Activated CD8-positive, alpha-beta memory T cell treated with anti-CD3 and anti-CD28 coated beads for 4 hours (primary cell): ENCODE measurements at places on chromosomes 6 and 20.

GRCh38 chr6:41504466-41505121, 41.6 kb upstream of the FOXP4 start:
- no peak for DNase-seq

GRCh38 chr6:83114164-83114563, 46.7 kb downstream of the DOP1A start:
- no peak for DNase-seq

GRCh38 chr6:136734977-136735376, 57.3 kb downstream of the MAP3K5 start:
- no peak for DNase-seq

- no peak for DNase-seq
Measured at GRCh38 chr6:140932909-140933308, 1199.8 kb upstream of the GJE1 start.

DNA sequence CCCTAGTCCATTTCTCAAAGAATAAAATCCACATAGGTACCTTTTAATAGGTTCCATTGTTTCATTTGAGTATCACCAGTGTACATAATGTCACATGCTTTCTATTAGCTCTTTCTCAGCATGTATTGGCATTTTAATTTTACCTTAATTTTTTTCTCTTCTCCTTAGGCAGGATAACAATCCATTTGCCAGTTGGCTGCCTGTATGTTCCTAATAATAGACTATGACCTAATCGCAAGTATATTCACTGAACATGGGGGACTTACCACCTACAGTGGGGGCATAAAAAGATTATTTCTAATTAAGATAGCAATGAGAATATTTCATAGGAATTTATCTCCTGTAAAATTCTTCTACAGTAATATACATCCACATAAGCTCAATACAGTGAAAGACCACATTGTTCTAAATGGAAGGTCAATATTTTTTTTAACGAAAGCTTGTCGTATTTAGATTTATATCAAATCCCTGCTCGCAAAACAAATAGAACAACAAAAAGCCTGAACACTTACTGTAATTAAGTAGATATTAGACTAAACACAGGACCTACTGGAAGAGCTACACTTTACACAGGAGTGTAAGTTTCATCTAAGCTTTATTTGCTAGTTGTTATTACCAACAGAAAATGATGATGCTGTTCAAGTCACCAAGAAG, 76.4 kb downstream of the OGFRL1 start:
- DNase-seq, result no peak

- DNase-seq, result no peak
Measured at GRCh38 chr6:1607516-1608221, 2.0 kb upstream of the FOXC1 start.

DNA sequence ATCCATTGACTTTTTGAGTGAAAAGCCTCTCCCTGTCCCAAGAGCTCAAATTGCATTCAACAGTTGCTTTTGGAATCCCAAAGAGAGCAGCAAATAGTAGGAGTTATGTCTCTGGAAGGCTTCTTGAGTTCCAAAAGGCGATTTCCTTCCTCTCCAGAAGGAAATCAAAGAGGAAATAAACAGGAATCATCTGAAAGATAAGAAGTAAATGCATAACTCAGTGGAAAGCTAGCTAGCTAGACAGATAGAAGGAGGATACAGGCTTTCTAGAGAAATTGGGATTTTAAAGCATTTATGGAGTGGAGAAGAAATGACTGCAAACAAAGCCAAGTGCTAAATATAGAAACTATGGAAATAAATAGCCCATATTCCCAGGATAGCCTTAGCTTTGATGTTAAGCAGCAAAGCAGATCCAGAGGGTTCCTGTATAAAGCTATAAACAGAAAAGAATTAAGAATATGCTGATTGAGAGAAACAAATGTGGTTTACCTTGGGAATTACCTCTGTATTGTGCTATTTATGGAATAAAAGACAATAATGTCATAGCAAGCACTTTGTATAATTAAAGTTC, 214.7 kb downstream of the PLCB1 start:
- no peak for DNase-seq

GRCh38 chr6:156782691-156783320, 5.6 kb downstream of the ARID1B start:
- DNase-seq, result no peak

DNA sequence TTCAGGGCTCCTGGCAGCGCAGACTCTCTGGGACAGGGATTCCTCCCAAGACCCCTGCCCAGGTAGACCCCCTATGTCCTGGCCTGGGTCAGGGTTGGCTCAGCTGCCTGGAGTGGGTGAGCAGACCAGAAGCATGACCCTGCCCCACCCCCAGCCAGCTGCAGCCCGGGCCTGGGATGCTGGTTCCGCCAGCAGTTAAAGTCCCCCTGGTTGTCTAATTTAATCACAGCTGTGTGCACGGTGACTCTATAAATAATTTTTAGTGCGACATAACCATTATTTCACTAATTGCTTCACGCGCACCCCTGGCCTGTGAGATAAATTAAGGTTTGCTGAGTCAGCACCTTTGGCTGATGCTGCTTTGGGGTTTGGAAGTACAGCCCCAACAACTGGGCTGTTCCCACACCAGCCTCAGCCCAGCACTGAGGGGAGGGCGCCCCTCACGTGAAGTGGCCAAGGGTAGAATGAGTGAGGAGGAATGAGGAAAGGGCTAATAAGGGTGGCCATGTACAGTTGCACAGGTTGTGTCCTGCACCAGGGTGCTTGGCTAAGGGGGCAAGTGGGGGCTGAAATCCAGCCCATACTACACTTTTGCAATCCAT, 26.1 kb upstream of the CDH22 start:
- no peak for DNase-seq

GRCh38 chr6:142367061-142367460, 65.3 kb downstream of the ADGRG6 start:
- DNase-seq, result no peak

DNA sequence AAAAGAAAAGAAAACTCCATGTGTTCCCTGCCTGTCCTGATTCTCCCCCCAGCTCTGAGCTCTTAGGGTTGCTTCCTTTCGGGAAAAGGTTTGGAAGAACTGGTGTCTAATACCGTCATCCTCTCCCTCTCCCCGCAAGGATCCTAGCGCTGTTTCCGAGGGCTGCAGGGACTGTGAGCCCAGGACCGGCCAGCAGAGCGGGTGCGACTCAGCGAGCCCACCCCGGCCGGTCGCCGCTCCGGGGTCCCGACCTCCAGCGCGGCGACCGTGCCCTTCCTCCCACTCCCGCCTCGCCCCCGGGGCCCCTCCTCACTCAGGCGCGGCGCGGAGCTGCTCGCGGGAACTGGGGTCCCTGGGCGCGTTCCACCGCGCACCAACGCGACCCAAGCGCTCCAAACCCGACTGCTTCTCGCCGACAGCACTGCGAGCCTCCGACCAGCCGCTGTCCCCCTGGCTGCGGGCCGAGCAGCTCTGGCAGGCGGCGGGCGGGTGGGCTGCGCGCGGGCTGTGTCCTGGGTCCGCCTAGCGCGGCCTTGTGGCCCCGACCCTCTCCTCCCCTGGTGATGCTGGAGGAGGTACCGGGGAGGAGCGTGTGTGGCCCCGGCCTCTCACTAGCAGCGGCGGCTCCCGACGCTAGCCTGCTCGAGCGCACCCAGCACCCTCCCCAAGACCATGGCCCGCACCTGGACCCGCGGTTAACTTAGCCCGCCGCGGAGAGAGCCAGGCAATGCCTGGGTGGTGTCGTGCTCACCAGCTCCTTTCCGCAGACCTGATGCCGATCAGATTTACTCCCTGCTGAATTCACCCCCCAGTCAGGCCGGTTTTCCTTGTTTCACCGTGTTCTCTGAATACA, at the start of gene PLA2G7:
PLA2G7 (minus strand) TSS at position 509 of the 853 bp plus-strand sequence. CDS start 12,484 bp downstream, outside the sequence.
- DNase-seq, result no peak

DNA sequence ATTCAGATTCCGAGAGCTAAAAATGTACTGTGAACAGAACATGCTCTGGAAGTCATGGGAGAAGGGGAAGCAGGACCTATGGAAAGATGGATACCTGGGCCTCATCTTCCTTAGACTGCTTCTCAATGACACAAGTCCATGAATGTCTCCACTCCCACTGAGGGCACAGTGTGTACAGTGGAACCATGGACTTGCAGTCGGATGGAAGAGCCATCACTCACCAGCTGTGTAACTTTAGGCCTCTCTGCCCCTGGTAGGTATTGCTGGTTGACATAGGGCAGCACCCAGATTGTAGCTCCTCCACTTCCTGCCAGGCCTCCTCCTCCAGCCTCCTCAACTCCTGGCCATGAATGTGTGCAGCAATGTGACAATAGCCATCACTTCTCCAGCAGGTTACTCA, 52.5 kb downstream of the MAFB start:
- DNase-seq, result no peak

- no peak for DNase-seq
Measured at GRCh38 chr20:49361862-49362660, 84.2 kb upstream of the ZNFX1 start.

DNA sequence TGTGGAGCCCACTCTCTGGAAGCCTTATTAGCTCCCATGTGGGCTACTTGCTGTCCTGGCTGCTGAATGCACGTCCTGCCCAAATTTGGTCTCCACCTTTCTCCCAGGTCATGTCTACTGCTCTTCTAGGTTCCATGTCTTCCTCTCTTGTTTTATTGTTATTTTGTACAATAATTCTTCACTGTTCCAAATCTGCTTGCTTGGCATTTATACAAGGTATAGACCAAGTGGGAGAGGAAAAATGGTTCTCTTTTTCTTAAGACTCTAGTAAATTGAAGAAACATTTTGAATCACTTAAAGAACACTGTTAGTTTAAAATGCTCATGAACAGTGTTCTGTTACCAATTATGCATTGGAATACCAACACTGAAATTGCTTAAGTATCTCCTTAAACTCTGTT, 81.6 kb upstream of the SCP2D1 start:
- DNase-seq, result no peak

DNA sequence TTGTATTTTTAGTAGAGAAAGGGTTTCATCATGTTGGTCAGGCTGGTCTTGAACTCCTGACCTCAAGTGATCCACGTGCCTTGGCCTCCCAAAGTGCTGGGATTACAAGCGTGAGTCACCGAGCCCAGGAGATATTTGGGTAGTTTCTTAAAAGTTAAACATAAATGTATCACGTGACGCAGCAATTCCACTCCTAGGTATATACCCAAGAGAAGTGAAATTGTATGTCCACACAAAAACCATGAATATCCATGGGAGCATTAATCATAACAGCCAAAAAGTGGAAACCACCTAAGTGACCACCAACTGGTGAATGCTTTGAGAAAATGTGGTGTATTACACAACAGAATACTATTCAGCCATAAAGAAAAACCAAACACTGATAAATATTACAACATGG, 164.8 kb downstream of the MRPL14 start:
- DNase-seq, result no peak

DNA sequence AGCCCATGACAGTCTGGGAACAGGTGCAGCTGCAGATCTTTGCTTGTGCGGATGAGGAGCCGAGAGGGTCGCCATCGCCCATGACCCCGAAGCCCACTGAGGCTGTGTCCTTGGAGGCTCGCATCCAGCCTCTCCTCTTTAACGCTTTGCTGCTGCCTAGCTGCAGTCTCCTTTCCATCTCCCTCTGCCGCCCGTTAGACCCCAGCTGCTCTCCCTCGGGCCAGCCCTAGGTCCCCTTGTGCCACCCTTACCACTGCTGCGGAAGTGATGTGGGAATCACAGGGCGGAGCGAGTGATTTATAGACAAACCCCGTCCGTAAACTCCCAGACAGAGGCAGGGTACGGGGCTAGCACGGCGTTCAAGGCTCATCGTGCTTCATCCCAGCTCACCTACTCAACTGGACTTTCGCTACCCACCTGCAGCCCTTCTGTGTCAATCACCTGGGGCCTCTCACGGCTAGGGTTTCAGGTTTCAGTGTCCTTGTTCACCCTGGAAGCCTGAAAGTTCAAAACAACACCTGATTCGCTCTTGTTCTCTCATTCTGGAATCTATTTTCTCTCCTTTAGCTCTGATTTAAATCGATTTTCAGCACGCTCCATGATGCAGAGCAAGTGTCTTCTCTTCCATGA, 76.1 kb downstream of the PAX1 start:
- no peak for DNase-seq

GRCh38 chr20:3068075-3068474, 3.3 kb upstream of the OXT start:
- DNase-seq, result no peak

DNA sequence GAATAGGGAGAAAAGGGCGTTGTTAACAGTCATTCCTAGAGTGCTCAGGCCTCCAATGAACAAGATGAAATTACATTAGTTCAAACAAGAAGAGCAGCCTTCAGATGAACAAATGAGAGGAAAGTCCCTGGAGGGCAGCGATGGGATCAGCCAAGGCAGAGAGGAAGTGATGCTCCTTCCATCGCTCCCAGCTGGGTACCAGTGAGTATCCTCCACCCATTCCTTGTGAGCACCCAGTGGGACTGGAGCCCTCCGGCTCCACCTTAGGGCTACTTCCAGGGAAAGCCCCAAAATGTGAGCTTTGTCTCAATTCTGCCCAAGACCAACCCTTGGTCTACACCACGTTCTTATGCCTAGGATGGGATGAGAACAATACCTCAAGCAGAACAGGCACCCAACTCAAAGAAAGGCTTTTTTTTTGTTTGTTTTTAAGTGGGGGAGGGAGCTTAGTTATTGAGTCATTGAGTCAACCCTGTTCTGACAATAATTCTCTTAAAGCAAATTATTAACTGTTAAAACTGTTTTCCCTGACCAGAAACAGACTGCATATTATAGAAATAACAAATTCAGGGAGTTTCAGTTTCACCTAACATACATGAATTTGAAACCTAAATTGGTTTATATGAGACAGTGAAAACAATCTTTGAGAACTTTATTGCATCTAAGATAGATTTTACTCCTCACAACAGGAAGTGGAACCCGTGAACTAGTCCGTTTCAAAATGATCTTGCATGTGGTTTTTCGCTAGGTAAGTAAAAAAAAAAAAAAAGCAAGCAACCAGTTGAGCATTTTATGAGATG, 106.9 kb downstream of the IPCEF1 start:
- no peak for DNase-seq

- DNase-seq, result no peak
Measured at GRCh38 chr20:33079259-33079658, at the start of gene BPIFB4. Gene BPIFB4, plus strand, starts transcription at chr20:33079643. Its CDS starts 1,884 bp downstream, at chr20:33081527.

DNA sequence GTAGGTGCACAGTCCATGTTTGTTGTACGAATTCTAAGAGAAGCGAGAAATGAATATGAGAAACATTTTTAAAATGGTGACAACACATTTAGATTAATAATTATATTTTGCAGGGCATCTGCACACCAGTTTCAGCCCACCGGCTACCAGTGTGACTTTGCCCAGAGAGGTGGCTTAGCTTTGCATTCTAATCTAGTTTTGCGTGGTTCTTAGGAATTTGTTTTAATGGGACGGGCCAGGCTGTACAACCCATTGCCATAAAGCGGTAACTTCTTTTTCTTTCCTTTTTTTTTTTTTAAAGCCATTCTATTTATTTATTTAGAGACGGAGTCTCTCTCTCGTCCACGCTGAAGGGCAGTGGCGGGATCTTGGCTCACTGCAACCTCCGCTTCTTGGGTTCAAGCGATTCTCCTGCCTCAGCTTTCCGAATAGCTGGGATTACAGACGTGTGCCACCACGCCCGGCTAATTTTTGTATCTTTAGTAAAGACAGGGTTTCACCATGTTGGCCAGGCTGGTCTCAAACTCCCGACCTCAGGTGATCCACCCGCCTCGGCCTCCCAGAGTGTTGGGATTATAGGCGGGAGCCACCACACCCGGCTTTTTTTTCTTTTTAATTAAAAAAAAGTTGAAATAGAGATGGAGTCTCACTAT, 829 bp downstream of the MANBAL start:
- DNase-seq, result no peak

GRCh38 chr20:36802326-36803222, 29.0 kb upstream of the DSN1 start:
- no peak for DNase-seq
